ENCODE measurements at places on chromosomes 6 and 20.

- DNase-seq: no peak
Observed at GRCh38 chr6:102015431-102015830, 621.9 kb downstream of the GRIK2 start.

- no peak for DNase-seq
Observed at GRCh38 chr6:111850295-111850937, 22.8 kb downstream of the FYN start.

- DNase-seq: no peak
Observed at GRCh38 chr20:19506021-19506420, 252.0 kb upstream of the RIN2 start.

GRCh38 chr6:135851442-135852271 is at the start of gene PDE7B:
TSS of gene PDE7B (plus strand) at chr6:135851701.
- DNase-seq: peak; percentile 60

- DNase-seq: no peak
Observed at GRCh38 chr6:93562582-93562981, 143.2 kb upstream of the EPHA7 start.

DNA sequence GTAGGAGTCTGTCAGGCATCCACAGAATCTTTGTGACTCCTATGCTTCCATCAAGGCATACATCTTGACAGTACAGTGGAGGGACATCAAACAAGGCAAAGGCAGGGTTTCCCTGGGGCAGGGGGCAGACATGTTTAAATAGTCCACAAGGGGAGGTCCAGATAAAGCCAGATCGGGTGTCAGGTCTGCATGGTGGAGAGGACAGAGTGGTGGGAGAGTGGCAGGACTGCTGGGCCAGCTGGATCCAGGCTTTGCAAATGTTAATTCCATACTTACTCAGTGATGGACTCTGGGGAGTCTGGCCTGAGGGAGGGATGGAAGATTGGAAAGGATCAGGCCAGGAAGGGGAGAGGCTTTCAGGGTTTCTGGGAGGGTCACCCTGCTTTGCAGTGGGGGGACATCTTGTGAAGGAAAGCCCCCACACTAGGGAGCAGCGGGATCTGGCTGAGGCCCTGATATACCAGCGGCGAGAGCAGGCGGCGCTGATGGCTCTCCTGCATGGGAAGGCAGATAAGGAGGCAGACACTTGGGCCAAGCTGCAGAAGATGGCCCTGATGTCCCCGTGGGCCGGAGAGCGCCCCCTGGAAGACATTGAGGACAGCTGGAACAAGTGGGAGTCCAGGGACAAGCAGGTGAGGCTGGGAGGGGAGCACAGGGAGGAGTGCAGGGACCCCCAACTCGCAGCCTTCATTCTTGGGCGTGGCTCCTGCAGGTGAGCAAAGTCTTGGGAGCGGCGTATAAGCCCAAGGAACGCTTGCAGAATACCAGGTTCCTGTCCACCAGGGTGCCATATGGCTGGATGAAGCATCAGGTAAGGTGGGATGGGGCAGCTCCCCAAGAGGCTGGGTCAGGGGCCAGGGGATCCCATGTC is 44.6 kb downstream of the SUN5 start:
- no peak for DNase-seq

DNA sequence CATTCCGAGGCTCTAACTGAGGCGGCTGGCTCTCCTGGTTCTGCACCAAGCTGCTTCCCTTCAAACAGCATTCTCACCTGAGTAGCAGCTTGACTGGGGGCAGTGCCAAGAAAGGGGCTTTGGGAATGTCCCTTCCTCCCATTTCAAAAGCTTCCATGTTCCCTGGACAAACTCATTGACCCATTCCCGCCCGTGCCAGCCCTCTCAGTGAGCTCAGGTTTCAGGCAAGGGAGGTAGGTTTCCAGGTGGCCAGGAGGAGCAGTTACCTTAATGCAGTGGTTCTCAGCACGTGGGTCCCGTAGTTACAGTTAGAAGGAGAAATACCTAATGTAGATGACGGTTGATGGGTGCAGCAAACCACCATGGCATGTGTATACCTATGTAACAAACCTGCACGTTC is 135.2 kb downstream of the ELOVL4 start:
- no peak for DNase-seq

GRCh38 chr6:89999154-89999553 is 104.9 kb downstream of the GJA10 start:
- DNase-seq: peak; percentile 50

- no peak for DNase-seq
Observed at GRCh38 chr6:131729550-131729949, 18.7 kb upstream of the CTAGE9 start.

- DNase-seq: no peak
Observed at GRCh38 chr6:69162811-69163210, 527.7 kb downstream of the ADGRB3 start.
